RWPE2 (cell line): ENCODE measurements at places on chromosomes 2 and 18.

DNA sequence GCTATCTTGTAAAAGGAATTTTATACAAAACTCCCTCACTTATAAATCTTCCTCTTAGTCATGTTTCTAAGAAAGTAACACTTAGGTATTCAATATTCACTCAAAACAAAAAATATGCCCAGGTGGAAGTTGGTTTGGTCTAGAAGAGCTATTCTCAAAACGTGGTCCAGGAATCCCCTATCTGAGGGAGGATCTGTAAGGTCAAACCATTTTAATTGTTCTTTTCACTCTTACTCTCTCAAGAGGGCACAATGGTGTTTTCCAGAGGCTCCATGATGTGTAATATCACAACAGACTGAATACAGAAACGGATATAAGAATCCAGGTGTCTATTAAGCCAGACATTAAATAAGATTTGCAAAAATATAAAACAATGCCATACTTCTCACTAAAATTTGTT, 9.9 kb downstream of the MOB1A start:
- H3K4me1 ChIP-seq: no peaks in the 10 kb centered on the region
- no peak for DNase-seq
- no peak overlapping the region for H3K27ac ChIP-seq
- no peaks in the 10 kb centered on the region for H3K27me3 ChIP-seq

- H3K27me3 ChIP-seq: no peaks in the 10 kb centered on the region
- H3K36me3 ChIP-seq: no peaks in the 10 kb centered on the region
- H3K4me1 ChIP-seq: peaks cover 40% of the 10 kb centered on the region
These were observed 85.3 kb downstream of the SPP2 start for GRCh38 chr2:234135750-234136221.

GRCh38 chr2:26541401-26542193, 63.7 kb upstream of the OTOF start:
- H3K27me3 ChIP-seq: no peaks in the 10 kb centered on the region
- no peak for DNase-seq
- no peak overlapping the region for H3K4me3 ChIP-seq
- H3K36me3 ChIP-seq: no peaks in the 10 kb centered on the region
- no peak overlapping the region for H3K27ac ChIP-seq

DNA sequence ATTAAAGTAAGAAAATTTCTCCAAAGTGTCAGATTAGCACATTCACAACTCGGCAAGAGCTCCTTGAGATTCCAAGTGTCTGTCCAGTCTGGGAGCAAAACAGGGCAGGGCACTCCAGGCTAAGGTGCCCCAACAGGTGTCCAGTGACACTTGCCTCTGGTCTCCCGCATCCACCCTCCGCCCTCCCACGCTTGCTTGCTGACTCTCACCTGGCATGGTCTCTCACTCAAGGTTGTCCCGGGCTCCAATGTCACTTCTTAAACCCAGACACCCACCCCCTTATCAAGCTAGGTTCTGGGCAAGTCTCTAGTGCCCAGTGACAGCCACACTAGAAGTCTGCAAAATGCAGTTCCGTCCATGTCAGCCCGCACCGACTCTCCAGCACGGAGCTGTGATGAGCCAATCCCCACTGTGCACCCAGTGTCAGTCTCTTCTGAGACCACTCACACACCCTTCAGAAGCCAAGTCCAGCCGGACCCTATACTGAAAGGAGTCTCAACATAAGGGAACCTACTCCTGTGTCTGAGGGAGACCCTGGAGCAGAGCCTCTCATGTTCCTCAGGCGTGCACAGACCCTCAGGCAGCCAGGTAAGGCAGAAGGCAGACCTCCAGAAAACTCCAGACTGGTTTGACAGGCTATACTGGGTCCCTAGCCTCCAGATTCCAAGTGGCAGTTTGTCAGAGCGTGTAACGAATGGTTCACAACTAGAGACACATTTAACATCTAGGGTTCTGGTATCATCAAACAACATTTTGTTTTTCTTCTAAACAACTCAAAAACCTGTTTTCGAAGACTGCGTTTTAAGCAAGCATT, 45.6 kb downstream of the HDLBP start:
- H3K27me3 ChIP-seq: no peaks in the 10 kb centered on the region
- no peak overlapping the region for H3K27ac ChIP-seq
- peaks cover 8% of the 10 kb centered on the region for H3K4me1 ChIP-seq
- no peak overlapping the region for H3K4me3 ChIP-seq
- DNase-seq: no peak

DNA sequence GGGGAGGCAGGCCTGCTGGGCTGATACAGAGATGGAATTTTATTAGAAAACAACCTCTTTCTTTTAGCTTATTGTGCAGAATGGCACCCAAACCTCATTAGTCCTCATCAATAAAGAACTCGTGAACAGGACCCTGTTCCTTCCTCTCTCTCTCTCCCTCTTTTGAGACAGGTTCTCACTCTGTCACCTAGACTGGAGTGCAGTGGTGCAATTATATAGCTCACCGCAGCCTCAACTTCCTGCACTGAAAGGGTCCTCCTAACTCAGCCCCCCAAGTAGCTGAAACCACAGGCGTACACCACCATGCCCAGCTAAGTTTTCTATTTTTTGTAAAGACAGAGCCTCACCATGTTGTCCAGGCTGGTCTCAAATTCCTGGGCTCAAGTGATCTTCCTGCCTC, 21.7 kb upstream of the AP1S3 start:
- no peak overlapping the region for H3K4me3 ChIP-seq
- no peaks in the 10 kb centered on the region for H3K36me3 ChIP-seq
- peaks cover 25% of the 10 kb centered on the region for H3K4me1 ChIP-seq
- no peak overlapping the region for H3K27ac ChIP-seq
- no peak for DNase-seq

- no peak for DNase-seq
- no peaks in the 10 kb centered on the region for H3K27me3 ChIP-seq
- no peak overlapping the region for H3K27ac ChIP-seq
- peaks cover 14% of the 10 kb centered on the region for H3K4me1 ChIP-seq
- no peaks in the 10 kb centered on the region for H3K36me3 ChIP-seq
These were observed 40.5 kb downstream of the MYO5B start for GRCh38 chr18:50154420-50154819.

DNA sequence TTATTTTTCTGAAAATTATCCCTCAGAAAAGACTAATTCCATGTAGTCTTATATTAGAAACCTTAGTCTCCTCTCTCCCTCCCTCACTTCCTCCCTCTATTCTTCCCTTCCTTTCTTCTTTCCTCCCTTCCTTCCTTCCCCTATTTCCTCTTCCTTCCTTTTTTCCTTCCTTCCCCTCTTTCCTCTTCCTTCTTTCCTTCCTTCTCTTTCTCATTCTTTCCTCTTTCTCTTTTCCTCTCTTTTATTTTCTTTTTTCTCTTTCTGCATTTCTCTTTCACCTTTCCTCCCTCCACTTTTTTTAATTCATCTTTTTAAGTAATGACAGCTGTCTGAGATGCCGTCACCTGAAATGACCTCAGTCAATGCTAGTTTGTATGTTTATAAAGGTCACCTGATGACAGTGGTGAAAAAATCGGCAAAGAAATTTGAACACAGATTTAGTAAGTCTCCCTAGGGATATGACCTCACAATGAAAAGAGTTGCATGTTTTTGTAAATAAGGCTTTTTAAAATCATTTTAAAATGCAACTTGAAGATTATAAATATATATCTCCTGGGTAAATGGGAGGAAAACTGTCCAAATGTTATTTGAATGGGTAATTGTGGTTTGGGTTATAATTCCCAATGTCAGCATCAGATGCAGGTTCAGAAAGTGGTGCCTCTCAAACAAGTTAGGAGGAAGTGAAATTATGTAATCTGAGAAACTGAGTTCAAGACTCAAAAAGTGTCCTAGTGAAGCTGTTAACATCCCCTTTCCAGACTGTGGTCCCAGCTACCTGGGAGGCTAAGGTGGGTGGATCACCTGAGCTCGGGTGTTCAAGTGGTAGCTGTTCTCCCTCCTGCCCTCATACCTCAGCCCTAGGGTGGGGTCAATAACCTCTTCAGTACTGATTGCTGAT, 90.3 kb upstream of the ST3GAL5 start:
- H3K4me3 ChIP-seq: no peak overlapping the region
- no peaks in the 10 kb centered on the region for H3K27me3 ChIP-seq
- H3K27ac ChIP-seq: no peak overlapping the region

DNA sequence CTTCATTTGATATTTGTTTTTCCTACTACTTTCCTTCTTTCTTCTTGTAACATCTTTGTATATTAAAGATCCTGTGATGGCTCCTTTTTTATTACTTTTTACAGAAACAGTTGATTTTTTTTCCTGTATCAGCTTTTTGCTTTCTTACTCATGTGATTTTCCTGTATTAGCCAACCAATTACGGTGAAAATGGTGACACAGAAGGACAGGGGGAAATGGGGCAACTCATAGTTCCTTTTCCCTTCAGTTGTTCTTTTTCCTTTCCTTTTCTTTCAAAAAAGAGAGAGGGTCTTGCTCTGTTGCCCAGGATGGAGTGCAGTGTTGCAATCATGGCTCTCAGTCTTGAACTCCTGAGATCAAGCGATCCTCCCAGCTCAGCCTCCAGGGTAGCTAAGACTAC, 117.8 kb downstream of the ATL2 start:
- H3K4me1 ChIP-seq: no peaks in the 10 kb centered on the region
- no peak overlapping the region for H3K27ac ChIP-seq
- H3K4me3 ChIP-seq: no peak overlapping the region
- no peak for DNase-seq
- H3K36me3 ChIP-seq: no peaks in the 10 kb centered on the region
- H3K27me3 ChIP-seq: no peaks in the 10 kb centered on the region

- H3K36me3 ChIP-seq: peaks cover 7% of the 10 kb centered on the region; the same call in 1 of the 2 replicates
- H3K4me3 ChIP-seq: no peak overlapping the region
- H3K27ac ChIP-seq: no peak overlapping the region
- peaks cover 41% of the 10 kb centered on the region for H3K4me1 ChIP-seq
These were observed 158.9 kb downstream of the BABAM2 start for GRCh38 chr2:28049416-28049815.

- no peak overlapping the region for H3K27ac ChIP-seq
- H3K4me3 ChIP-seq: no peak overlapping the region
- no peaks in the 10 kb centered on the region for H3K36me3 ChIP-seq
- no peak for DNase-seq
These were observed 40.6 kb upstream of the TLK1 start for GRCh38 chr2:171201271-171201670.

- H3K4me3 ChIP-seq: no peak overlapping the region
- H3K4me1 ChIP-seq: no peaks in the 10 kb centered on the region
- H3K36me3 ChIP-seq: no peaks in the 10 kb centered on the region
- peaks cover 3% of the 10 kb centered on the region for H3K27me3 ChIP-seq
- H3K27ac ChIP-seq: no peak overlapping the region
These were observed 18.0 kb downstream of the MAL start for GRCh38 chr2:95043300-95044093.

DNA sequence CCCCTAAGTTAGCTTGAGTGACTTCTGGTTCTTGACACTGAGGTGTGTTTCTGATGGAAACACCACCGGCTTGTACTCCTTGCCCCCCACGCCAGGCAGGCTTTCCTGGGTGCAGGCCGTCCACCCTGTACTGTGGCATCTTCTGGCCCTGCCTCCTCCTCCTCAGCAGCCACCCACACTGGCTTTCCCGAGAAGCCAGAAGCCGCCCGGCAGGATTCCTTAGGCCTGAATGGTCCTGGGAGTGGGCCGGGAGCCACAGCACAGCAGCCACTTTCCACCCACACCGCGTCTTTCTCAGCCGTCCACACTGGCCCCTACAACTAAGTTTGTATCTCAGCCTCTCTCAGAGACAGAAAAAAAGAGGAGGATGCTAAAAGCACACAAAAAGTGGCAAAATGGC, 2.1 kb upstream of the HSBP1L1 start:
- no peak overlapping the region for H3K4me3 ChIP-seq
- H3K4me1 ChIP-seq: peaks cover 28% of the 10 kb centered on the region
- no peak for DNase-seq
- H3K27ac ChIP-seq: peak overlapping the region; percentile 38

DNA sequence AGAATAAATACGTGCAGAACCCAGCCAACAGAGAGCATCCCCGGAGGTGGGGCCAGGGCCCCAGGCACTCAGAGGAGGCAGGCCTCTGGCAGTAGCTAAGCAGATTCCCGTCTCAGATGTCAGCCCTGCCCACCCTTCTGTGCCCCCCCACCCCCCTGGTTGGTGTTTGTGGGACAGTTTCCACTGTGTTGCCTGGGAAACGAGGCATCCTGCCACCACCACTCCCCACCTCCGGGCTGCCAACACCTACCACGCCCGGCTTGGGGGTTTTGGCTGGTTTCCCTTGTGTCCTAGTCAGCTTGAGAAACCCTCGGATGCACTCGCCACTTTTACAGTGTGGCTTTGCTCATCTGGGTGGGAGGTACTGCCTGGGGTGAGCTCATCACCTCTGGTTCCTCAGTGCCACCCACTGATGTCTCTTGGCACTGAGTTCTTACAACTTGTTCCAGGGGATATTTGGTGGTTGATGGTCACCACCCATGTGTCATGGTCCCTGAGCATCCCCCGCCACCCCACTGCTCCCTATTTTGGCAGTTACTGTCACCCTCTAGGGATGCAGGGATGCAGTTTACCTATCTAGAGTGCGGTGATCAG, 72.4 kb upstream of the YWHAQ start:
- no peak overlapping the region for H3K4me3 ChIP-seq
- DNase-seq: peak; percentile 95
- H3K36me3 ChIP-seq: no peaks in the 10 kb centered on the region

- H3K27me3 ChIP-seq: no peaks in the 10 kb centered on the region
- no peak overlapping the region for H3K27ac ChIP-seq
- H3K4me1 ChIP-seq: peaks cover 3% of the 10 kb centered on the region
- H3K4me3 ChIP-seq: no peak overlapping the region
These were observed 668.7 kb downstream of the SLC4A3 start for GRCh38 chr2:220296174-220296573.

- no peak overlapping the region for H3K27ac ChIP-seq
- no peaks in the 10 kb centered on the region for H3K27me3 ChIP-seq
- H3K36me3 ChIP-seq: no peaks in the 10 kb centered on the region
- no peaks in the 10 kb centered on the region for H3K4me1 ChIP-seq
- H3K4me3 ChIP-seq: no peak overlapping the region
These were observed 60.4 kb downstream of the C2orf76 start for GRCh38 chr2:119306196-119306590.

- H3K4me3 ChIP-seq: no peak overlapping the region
- H3K27ac ChIP-seq: no peak overlapping the region
- H3K36me3 ChIP-seq: no peaks in the 10 kb centered on the region
- H3K27me3 ChIP-seq: no peaks in the 10 kb centered on the region
These were observed 43.0 kb upstream of the SLC1A4 start for GRCh38 chr2:64945973-64946768.

DNA sequence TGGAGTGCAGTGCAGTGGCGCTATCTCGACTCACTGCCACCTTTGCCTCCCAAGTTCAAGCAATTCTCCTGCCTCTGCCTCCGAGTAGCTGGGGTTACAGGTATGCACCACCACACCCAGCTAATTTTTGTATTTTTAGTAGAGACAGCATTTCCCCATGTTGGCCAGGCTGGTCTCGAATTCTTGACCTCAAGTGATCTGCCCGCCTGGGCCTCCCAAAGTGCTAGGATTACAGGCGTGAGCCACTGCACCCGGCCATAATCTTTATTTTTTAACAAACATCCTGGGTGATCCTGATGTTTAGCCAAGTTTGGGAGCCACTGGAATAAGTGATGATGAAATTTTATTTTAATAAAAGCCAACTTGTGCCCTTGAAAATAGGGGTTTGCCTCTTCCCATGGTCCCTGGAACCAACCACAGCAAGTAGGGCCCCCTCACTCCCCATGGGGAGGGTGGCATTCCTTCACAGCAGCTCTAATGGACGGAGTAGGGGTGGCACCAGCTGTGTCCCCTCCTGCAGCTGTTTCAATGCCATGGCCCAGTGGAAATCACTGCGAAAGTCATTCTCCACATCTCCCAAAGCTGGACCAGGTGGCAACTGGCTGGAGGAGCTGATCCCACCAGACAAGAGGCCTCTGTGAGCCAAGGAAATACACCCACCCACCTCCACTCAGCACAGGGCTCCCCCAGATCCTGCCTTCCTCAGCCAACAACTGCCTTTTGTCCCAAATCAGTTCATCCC, 194.8 kb downstream of the ZFP36L2 start:
- H3K27me3 ChIP-seq: no peaks in the 10 kb centered on the region
- H3K36me3 ChIP-seq: no peaks in the 10 kb centered on the region
- no peak for DNase-seq
- peak overlapping the region; percentile 62 for H3K27ac ChIP-seq
- peaks cover 9% of the 10 kb centered on the region for H3K4me1 ChIP-seq
- H3K4me3 ChIP-seq: no peak overlapping the region
